ENCODE measurements at places on chromosomes 1 and 21.

DNA sequence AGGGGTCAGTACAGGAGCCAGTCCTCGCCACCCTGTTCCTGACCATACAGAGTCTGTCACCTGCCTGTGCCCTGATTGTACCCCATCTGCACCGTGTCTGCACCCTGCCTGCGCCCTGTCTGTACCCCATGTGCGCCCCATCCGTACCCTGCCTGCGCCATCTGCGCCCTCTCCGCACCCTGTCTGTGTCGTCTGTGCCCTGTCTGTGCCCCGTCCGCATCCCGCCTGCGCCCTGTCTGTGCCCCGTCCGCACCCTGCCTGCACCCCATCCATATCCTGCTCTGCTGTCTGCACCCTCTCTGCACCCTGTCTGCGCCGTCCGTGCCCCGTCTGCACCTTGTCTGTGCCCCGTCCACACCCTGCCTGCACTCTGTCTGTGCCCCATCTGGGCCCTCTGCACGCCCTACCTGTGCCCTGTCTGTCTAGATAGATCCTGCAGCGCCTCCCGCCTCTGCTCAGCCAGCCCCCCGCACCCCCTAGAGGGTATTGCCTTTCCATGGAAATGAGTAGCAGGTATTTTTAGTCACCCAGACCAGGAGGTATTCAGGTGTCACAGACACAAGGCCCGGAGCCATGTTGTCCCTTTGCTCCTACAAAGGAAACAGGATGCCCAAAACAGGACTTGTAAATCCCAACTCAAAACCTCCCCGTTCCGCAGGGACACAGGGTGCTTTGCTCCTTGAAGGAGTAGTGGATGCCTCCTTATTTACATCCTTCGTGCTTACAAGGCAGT is 7.7 kb upstream of the NPHP4 start:
- no peak for DNase-seq

- no peak for DNase-seq
Observed at GRCh38 chr1:155977690-155978324, 540 bp downstream of the ARHGEF2 start.

DNA sequence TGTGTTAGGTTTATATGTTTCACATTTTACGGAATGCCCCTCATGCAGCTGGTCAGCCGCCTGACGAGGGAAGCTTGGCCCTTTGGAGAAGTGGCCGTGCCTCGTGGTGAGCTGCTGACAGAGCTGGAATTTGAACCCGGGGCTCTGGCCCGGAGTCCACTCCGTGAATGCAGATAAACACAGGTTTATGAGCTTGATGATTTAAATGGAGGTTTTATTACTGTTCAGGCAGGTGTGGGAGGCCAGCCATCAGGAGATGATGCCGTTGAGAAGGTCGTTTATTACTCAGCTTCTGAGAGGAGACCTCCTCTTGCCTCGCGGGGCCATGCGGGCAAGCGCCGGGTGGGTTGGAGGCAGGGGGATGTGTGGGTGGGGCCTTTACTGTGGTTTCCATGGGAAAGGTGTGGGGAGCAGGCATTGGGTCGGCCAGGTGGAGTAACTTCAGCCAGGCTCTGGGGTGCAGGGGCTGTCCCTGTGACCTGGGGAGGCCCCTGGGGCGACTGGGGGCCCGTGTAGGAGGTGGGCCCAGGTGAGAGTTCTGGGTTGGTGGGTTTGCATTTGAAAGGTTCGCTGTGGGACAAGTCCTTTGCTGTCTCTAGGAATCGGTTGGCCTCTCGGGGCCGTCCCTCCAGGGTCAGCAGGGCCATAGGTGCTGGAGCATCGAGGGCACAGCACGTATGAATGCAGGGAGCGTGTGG is 22.0 kb downstream of the PRKCZ start:
- no peak for DNase-seq

DNA sequence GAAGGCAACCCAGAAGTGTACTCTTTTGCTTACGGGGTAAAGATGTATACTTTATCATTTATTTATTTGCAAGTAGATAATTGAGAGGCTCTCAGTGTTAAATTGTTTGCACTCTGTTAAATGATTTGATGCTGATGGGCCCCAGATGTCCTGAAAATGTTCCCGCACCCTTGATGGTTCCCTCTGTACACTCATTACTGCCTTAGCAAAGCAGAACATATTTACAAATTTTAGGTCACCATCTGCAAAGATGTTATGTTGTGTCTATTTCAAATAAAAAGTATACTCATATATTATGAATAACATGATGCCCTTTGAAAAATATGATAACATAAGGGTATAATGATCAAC is 240.5 kb upstream of the SNX7 start:
- DNase-seq: no peak

Measured in RKO (cell line).